A673 (cell line): ENCODE measurements at places on chromosomes 1 and 21. TPM values are rescaled to one million over a fixed set of nuclear protein-coding genes. Genes with fewer than 3 reads are reported as not detected.

CCDC27 gene
- not detected in 2 replicates for total RNA-seq

TGFBR3 gene
- 3.1 and 4.0 TPM in 2 replicates for total RNA-seq

DNASE2B gene
- not detected in 2 replicates for total RNA-seq

EPS8L3 gene
- not detected in 2 replicates for total RNA-seq

VAV3 gene
- 0.30 and 0.44 TPM in 2 replicates for total RNA-seq

DNAH14 gene
- total RNA-seq, result 9.9 and 10.7 TPM in 2 replicates

MFSD2A gene
- 6.8 and 7.4 TPM in 2 replicates for total RNA-seq

TBX15 gene
- 0.31 and 0.32 TPM in 2 replicates for total RNA-seq

GOLT1A gene
- total RNA-seq, result not detected in 2 replicates

LPAR3 gene
- 0.13 TPM in 1 of 2 replicates, not detected in the other for total RNA-seq

FAM151A gene
- total RNA-seq, result not detected in 2 replicates

SPRR1A gene
- not detected in 2 replicates for total RNA-seq

CFAP141 gene
- total RNA-seq, result not detected in 2 replicates
